ENCODE measurements at places on chromosomes 5 and 9.

GRCh38 chr5:145531038-145531734 lies 304.0 kb downstream of the PRELID2 start:
- no peak for DNase-seq

DNA sequence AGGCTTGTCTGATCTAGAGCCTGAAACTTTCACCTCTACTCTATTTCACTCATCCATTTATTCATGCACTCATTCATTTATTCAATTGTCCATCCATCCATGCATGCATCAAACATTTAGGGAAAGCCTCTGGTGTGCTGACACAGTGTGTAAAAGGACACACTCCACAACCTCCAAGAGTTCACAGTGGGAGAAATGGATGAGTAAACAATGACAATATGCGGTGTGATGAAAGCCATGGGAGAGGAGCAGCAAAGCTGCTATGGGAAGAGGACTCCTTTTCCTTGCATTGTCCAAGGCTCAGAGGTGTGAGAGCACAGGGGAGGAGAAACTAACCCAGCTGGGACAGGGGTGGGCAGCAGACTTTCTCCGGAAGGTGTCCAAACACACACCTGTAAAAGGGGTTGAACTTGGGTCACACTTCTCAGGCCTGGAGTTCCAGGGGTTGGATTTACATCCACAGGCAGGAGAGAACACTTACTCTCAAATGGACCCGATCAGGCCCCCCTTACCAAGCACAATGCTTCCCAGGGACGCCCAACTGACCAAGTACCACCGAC lies 21.2 kb upstream of the PFDN1 start:
- DNase-seq: no peak

GRCh38 chr9:6997330-6997729 lies 239.6 kb downstream of the KDM4C start:
- DNase-seq: no peak

GRCh38 chr5:159451197-159452052 lies 121.1 kb upstream of the IL12B start:
- no peak for DNase-seq

DNA sequence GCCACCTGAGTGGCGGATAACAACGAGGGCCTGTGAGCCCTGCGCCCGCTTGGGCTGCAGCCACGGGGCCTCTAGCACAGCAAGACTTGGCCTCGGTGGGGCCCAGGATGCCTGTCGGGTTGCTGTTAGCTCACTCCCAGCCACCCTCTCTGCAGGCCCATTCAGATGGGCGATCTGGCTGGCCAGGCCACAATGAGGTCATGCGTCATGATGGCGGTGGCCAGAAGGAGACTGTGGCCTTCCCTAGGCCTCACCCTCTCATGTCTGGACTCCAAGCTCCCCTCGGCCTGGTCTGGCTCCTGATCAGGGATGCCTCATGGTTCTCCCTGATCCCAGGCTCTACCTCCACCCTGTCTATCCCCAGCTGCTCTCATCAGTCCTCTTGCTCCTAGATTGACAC lies 19.0 kb upstream of the TCOF1 start:
- no peak for DNase-seq

DNA sequence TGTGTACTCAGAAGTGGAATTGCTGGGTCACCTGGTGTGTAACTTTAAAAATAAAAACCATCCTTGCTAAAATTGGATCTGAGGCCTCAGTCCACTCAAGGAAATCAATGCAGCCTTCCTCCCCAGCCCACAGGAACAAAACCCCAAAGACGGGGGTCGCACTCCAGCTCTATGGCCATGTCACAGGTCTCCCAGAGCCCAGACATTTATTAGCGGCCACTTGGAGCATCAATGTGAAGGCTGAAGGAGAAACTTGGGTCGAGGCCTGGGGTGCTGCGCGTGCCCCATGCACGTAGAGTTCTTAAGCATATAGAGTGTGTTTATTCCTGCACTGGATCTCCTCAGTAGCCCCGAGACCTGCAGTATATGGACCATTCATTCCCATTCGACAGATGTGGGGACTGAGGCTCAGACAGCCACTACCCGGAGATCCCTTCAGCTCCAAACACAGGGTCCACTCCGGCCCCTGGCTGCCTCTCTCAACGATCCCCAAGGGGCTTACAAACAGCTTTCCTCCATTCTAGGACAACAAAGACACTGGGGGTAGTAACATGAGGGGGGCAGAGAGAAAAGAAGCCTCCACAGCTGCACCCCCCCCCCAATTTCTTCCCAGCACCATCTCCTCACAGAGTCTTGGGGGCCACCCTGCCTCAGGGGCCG lies 14.3 kb upstream of the OLFM1 start:
- no peak for DNase-seq

GRCh38 chr9:121857928-121858327 lies 206.5 kb downstream of the DAB2IP start:
- no peak for DNase-seq

- no peak for DNase-seq
Observed at GRCh38 chr5:178588769-178589168, 1.4 kb downstream of the COL23A1 start.

DNA sequence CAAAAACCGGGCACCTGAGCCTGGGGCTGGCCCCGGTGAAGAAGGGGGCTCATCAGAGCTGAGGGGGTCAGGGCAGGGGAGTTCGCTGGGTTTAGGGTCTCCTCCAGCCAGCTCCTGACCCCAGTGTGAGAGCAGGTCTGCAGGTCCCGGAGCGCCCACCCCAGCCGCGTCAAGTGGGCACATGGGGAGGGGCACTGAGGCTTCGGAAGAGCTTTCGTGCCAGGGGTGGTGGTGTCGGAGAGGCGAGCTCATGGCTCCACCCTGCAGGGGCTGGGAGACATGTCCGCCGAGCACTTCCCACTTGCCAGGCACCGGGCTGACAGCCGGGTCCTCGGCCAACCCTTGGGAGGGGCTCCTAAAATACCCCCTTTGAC lies 13.2 kb downstream of the VAV2 start:
- no peak for DNase-seq

DNA sequence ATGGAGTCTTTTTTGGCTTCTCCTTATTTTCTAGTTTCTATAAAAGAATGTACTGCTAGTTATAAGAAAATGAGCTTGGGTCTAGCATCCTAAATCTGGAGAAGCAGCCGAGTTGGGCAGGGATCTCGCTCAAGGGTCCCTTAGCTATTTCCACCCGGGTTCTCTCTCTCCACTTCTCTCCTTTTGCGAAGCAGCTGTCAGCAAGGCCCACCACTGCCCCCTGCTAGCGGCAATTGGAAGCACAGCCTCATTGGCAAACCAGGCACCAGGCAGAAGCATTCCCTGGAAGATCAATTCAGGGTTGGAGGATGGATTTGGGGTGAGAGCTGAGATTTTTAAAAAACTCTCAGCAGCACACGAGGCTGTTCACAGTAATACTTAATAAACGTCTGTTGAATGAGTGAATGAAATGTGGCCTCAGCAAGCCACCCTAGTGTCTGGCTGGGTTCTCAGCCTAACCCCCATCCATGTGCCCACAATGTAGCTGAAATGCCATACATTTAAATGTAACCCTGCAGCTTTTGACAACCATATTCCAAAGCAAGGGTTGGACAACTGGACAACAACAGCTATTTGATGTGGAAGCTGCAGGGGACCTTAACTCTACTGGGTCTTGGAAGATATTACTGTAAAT lies 34.6 kb upstream of the TNIP1 start:
- peak; percentile 81 for DNase-seq

DNA sequence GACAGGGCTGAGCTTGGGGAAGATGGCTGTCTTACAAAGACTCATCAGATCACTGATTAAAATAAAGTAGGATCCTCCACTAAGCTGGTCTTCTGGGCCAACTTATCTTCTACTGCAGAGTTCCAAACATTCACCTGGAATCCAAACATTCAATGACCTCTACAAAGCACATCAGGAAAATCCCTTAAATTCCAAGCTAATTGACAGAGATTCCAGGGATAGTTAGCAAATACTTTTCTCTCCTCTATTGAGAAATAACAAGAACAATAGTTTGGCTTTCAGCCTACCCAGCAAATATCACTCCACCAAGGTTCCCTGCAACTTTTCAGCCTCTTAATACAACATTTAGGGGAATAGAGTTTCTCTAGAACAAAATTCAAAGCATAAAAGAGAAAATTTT lies 140.6 kb upstream of the LIFR start:
- no peak for DNase-seq
